ENCODE measurements at places on chromosomes 1 and 21. TPM values are rescaled to one million over a fixed set of nuclear protein-coding genes. Genes with fewer than 3 reads are reported as not detected.

DNA sequence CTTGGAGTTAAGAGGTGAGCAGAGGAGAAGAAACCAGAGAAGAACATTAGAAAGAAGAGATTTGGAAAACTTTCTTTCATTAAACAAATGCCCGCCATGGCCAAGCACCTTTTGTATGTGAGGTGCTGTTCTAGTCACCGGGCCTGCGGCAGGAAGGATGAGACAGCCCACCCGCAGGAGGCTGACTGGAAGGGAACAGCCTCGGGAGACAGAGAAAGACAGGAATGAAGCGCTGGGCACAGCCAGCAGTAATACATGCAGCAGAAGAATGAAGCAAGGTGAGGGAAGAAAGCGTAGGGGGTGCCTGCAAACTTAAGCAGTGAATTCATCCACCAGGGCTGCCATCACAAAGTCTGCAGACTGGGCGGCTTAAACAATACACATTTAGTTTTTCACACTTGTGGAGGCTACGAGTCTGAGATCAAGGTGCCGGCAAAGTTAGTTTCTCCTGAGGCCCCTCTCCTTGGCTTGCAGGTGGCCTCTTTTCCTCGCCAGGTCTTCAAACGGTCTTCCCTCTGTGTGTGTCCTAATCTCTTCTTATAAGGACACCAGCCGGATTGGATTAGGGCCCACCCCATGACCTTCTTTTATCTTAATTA lies 188.1 kb downstream of the PSMG1 start:
- DNase-seq: no peak

DNA sequence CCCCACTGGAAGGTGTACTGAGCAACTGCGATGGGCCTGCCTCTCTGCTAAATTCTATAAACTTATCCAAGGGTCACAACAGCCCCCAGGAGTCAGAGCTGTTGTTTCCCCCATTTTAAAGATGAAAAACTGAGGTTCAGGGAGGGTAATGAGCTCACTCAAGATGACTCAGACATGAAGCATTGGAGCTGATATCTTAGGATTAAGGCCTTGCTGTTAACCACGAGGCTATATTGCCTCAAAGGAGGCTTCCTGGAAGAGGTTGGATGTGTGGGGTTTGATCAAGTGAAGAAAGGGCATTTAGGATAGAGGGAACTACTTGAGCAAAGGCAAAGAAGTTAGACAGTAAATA lies 6.7 kb downstream of the LDLRAP1 start:
- no peak for DNase-seq

DNA sequence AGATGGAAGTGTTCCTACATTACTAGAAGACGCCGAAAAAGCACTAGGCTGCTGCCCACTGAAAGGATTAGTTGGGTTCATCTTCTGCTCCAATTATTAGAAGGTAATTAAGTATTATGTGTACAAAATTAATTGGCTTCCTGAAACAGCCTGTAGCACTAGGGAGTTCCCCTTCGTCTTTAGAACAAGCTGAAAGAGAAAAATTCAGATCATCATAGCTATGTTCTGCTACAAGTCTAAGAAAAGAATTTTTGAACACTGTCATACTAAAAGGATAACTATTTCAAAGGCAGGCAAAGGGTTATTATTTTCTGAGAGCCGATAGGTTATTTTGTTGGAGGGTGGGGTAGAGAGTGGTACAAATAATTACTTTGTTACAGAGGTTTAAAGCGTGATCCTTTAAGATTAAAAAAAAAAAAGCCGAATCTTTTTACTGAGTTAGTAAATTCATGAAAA lies at the start of gene MCM3AP:
MCM3AP (minus strand) TSS at position 406 of the 456 bp plus-strand sequence; CDS start at position 81, 325 bp downstream.
- DNase-seq: no peak

DNA sequence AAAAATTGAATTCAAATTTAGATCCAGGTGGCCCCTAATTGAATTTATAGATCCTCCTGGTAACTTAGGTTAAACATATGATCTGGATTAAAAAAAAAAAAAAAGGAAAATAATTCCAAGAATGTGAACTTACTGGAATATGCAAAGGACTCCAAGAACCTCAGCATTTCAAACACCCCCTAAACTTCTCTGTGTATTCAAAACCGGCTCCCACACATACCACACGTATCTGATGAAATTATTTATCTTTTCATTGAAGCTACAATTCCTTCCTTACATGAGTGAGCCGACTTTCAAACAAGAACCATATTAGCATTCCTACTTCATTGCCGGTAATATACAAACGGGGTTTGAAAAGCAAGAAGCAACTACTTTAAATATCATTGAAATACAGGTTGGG lies 61.4 kb upstream of the FMN2 start:
- no peak for DNase-seq

- no peak for DNase-seq
These were observed 610.3 kb upstream of the USP24 start for GRCh38 chr1:55825461-55825860.

GRCh38 chr1:239228451-239228850 lies 157.9 kb upstream of the CHRM3 start:
- no peak for DNase-seq

GRCh38 chr1:3016641-3017439 lies 4.4 kb upstream of the ACTRT2 start:
- DNase-seq: no peak

DNA sequence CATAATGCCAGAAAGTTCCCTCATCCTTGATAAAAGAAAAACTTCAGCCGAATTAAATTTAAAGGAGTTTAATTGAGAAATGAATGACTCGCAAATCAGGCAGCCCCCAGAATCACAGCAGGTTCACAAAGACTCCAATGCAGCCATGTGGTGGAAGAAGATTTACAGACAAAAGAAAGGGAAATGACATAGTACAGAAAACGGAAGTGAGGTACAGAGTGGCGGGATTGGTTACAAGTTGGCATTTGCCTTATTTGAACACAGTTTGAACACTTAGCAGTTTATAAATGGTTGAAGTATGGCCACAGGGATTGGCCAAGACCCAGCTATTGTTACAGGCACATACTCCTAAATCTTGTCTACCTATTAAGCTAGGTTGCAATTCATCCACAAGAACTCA lies 46.6 kb downstream of the HIVEP3 start:
- no peak for DNase-seq

DNA sequence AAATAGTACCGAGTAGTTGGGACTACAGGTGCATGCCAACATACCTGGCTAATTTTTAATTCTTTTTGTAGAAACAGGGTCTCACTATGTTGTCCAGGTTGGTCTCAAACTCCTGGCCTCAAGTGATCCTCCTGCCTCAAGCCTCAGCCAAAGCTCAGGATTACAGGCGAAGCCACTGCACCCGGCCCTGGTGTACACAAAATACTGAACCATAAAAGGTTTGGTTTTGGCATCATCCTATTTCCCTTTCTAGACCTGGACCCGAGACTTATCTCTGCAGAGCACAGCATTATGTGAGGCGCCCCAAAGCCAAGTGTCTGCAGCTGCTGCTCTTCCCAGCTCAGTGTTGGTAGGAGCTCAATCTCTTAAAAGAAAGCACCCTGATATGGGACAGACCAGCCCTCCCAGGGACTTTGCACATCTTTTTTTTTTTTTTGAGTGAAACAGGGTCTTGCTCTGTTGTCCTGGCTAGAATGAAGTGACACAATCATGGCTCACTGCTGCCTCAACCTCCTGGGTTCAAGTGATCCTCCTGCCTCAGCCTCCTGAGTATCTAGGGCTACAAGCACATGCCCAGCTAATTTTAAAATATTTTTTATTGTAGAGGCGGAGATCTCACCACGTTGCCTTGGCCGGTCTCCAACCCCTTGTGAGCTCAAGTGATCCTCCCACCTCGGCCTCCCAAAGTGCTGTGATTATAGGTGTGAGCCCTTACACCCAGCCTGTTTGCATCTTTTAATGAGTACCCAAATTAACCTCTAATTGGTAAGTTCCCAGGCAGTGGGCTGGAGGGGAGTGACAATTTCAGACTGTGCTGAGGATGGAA lies 20.4 kb downstream of the TEX35 start:
- no peak for DNase-seq

GRCh38 chr1:98203466-98203865 lies 282.6 kb upstream of the DPYD start:
- no peak for DNase-seq

DNA sequence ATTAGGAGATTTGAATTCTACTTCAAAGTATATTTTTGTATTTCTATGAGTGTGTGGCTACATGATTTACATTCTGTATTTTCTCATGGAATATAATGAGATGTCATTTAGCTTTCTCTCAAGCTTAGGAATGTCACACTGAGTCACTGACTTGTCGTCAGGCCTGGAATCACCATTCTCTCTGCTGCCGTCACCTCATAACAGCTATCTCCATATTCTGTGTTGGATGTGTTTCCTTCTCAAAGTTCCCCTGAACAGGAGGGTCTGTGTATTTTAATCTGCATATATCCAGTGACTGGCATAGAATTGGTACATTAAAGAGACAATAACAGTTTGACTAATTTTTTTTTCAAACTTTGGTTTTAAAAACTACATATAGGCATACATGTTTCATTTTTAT lies 35.9 kb downstream of the LYPLAL1 start:
- no peak for DNase-seq

GRCh38 chr1:205917466-205918238 lies 25.6 kb downstream of the SLC26A9 start:
- no peak for DNase-seq

GRCh38 chr1:226586650-226587422 lies 38.3 kb downstream of the STUM start:
- no peak for DNase-seq

DNA sequence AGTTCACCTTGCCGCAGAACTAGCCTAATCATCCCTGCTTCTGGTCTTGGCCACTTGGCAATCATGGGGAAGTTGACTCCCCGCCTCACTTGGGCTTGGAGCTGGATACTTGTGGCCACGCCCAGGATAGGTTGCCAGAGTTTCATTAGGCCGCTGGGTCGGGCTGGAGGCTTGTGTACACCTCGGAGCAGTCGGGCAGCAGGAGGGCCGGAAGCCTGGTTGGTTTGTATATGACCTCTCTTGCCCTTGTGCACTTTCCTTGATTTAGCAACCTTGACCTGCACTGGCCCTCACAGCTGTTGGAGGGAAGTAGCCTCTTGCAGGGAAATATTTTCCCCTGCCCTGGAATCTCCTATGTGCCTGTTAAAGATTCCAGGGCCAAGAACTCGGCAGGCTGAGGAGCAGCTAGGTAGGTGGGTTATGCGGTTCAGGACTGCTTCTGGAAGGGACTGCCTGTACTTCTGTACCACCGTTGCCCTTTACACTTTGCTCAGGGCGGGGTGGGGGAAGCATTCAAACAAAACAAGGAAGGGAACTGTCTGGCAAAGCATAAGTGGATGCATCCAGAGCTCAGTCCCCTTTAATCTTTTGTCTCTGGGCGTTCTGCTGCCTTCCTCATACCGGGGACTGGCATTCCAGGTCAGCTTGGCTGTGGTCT lies 83.5 kb downstream of the UCK2 start:
- DNase-seq: no peak

- no peak for DNase-seq
These were observed 70.0 kb downstream of the NVL start for GRCh38 chr1:224259986-224260385.

DNA sequence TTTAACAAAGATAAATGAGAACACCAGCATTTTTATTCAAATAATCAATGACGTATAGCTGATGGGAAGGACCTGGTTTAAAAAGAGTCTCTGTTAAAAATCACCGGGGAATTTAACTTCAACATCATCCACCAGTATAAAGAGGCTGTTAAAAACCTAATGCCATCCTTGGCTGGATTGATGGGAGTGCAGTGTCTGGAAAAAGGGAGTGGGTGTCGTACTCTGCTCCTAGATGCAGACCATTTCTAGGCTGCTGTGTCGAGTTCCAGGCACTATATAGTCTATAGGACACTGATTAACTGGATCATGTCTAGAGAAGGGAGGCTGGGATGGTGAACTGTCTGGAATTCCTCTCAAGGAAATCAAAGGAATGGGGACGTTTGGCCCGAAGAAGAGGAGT lies 36.1 kb downstream of the DDX20 start:
- DNase-seq: no peak

GRCh38 chr1:88661951-88662699 lies 21.9 kb upstream of the PKN2 start:
- no peak for DNase-seq

GRCh38 chr1:185401019-185401418 lies 84.0 kb upstream of the IVNS1ABP start:
- DNase-seq: no peak

DNA sequence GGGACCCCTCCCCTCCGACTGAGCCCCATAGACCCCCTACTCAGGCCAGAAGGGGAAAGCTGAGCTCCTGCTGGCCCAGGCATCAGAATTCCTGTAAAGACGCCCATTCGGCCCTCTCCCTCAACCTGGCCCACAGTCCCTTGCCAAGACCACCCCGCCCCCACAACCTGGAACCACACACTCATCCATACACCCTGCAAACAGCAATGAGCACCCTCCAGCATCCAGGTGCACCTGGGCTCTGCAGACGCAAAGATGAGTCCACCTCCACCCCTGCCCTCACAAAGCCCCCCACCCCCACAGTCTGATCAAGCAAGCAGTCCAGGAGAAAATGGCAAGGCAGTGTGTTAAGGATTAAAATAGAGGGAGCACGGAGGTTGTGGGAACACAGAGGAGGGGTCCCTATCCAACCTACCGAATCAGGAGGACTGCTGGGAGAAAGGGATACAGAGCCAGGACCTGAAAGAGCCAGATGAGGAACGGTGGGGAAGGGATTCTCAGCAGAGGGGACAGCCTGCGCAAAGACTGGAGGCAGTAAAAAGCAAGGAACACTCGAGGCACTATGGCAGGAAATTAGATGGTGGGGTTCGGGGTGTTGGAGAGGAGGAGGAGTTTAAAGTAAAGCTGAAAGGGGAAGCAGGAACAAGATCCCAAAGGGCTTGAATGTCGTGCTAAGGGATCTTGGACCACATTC lies 67.3 kb upstream of the LAPTM5 start:
- no peak for DNase-seq

GRCh38 chr1:46134660-46135331 lies 2.4 kb upstream of the PIK3R3 start:
- no peak for DNase-seq

The KCNQ4 gene
- 3.6 TPM for total RNA-seq

The SPRR2B gene
- not detected for total RNA-seq

The C1orf116 gene
- 0.70 TPM for total RNA-seq

The VHLL gene
- not detected for total RNA-seq

The ZNF683 gene
- not detected for total RNA-seq

The CD84 gene
- total RNA-seq: 2.4 TPM

The TFF1 gene
- total RNA-seq: not detected

The MIXL1 gene
- total RNA-seq: 0.27 TPM

The DOP1B gene
- total RNA-seq: 7.6 TPM
